ENCODE measurements at places on chromosomes 3 and 15.

DNA sequence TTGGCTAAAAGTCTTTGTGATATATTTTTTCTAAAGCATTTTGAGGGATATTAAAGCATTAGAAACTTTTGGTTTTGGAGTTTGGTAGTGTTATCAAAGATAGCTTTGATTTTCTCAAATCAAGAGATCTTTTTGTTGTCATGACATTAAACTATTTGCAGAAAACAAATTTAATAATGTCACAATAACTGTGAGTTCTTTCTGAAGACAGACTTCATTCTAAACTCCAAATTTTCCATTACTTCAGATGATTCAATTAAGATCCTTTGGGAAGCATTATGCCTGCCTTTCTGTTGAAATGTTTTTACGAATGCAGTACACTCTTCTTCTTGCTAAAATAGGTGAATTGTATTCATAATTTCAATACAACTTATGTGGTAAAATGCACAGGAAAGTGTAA is 145.4 kb downstream of the ALCAM start:
- H3K36me3 ChIP-seq: no peaks in the 10 kb centered on the region
- H3K27ac ChIP-seq: no peak overlapping the region
- H3K27me3 ChIP-seq: no peaks in the 10 kb centered on the region
- H3K4me1 ChIP-seq: peaks cover 5% of the 10 kb centered on the region

- H3K27me3 ChIP-seq: no peaks in the 10 kb centered on the region
- H3K4me1 ChIP-seq: no peaks in the 10 kb centered on the region
- H3K36me3 ChIP-seq: peaks cover 42% of the 10 kb centered on the region
- no peak for DNase-seq
Observed at GRCh38 chr3:47692158-47692557, 89.5 kb downstream of the SMARCC1 start.

DNA sequence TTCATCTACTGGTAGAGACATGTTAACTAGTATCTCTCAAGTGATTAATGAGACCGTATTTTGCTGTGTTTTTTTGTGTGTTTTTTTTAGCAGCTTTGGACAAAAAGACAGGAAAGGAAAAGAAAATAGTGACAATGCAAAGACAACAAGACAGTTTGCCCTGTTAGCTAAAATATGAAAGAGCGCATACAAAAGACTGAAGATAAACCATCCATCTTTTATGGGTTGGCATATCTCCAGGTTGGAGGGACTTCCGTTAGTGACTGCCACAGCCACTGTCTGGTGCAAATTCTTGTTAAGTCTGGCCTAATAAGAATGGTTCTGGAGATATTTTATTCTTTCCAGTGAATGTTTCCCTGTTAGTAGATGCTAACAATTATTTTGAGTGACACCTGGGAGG is 121.9 kb downstream of the CDIN1 start:
- no peaks in the 10 kb centered on the region for H3K4me1 ChIP-seq
- no peak overlapping the region for H3K4me3 ChIP-seq
- no peaks in the 10 kb centered on the region for H3K36me3 ChIP-seq
- no peak overlapping the region for H3K27ac ChIP-seq

GRCh38 chr3:66198437-66199088 is 22.2 kb upstream of the SLC25A26 start:
- no peaks in the 10 kb centered on the region for H3K27me3 ChIP-seq
- H3K27ac ChIP-seq: no peak overlapping the region
- H3K36me3 ChIP-seq: no peaks in the 10 kb centered on the region
- no peaks in the 10 kb centered on the region for H3K4me1 ChIP-seq

GRCh38 chr3:71288269-71288930 is 295.1 kb downstream of the FOXP1 start:
- H3K4me3 ChIP-seq: no peak overlapping the region
- no peaks in the 10 kb centered on the region for H3K36me3 ChIP-seq
- H3K4me1 ChIP-seq: no peaks in the 10 kb centered on the region
- DNase-seq: no peak
- H3K27ac ChIP-seq: no peak overlapping the region
